ENCODE measurements at places on chromosomes 2 and 18. TPM values are rescaled to one million over a fixed set of nuclear protein-coding genes. Genes with fewer than 3 reads are reported as not detected.

- no peaks in the 10 kb centered on the region for H3K36me3 ChIP-seq
- DNase-seq, result no peak
- H3K4me1 ChIP-seq, result no peaks in the 10 kb centered on the region
- H3K27me3 ChIP-seq, result no peaks in the 10 kb centered on the region
These were observed 102.6 kb upstream of the ITGA4 start for GRCh38 chr2:181354626-181355025.

DNA sequence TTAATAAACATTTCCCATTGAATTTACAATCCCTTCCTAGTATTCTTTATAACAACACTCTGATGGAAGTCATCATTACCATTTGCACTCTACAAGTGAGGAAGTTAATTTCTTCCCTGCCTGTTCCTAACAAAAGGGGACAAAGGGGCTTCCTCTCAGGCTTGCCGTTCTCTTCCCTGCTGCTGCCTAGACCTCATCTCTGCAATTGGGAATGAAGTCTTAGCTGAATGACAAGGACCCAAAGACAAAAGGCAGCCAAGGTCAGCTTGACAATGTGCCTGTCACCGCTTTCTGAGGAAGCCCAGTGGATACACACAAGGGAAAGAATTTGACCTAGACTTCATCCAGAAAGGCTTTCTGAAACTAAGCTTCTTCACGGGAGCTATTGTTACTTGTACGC lies 416.4 kb downstream of the CMPK2 start:
- DNase-seq, result no peak
- no peaks in the 10 kb centered on the region for H3K27me3 ChIP-seq
- no peaks in the 10 kb centered on the region for H3K4me1 ChIP-seq
- no peaks in the 10 kb centered on the region for H3K36me3 ChIP-seq
- no peak overlapping the region for H3K4me3 ChIP-seq

DNA sequence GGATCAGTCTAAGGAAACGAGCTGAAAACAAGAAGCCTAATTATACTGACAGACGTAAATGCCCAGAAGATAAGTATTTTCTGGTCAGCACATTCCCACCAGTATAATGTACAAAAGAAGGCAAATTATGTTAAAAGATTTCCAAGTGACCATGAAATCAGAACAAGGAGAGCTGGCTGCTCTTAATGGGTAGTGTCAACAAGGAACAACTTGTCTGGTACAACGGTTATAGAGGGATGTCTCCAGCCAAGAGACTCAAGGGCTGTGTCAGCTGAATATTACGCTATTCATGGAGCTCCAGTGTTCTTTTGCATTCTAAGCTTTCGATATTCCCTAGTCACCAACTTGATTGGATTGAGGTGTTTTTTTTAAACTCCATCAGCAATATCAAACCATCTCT lies 8.6 kb upstream of the L3MBTL4 start:
- no peak overlapping the region for H3K27ac ChIP-seq
- no peak for DNase-seq
- no peaks in the 10 kb centered on the region for H3K36me3 ChIP-seq
- no peaks in the 10 kb centered on the region for H3K4me1 ChIP-seq
- H3K4me3 ChIP-seq, result no peak overlapping the region
- no peaks in the 10 kb centered on the region for H3K27me3 ChIP-seq

DNA sequence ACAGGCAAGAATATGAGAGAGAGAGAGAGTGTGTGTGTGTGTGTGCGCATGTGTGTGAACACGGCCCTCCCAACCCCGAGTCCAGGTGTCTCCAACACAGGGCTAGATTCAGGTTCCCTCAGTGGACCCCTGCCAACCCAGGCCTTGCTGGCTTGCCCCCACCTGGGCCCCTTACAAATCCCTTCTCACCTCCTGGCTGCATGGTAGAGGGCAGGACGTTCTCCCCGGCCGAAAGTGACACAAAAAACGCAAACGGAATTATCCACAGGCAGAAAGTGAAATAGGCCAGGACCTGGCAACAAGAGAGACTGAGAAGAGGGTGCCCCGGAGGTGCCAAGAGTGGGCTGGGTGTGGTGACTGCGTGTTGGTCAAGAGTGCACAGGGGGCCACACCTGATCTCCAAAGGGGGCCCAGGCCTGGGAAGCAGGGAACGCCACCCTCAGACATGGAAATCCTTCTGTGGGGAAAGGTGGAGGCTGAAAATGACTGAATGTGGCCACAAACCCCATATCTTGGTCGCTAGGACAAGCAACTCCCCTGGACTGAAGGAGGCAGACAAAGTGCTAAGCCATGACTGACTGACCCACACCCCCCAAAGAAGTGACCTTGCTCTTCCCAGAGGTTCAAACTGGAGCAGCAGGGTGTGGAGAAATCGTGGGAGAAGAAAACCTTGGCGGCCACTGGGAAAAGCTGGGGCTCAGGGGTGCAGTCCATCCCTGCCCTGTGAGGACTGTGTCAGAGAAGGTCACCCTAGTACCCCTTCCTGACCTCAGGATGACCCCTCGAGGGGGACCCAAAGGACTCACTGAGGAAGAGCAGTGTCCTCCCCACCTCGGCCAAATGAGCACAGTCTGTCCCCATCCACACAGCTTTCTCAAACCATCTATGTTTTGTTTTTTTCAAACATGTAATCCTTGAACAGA lies 5.7 kb downstream of the TEX261 start:
- peak; percentile 36 for DNase-seq
- H3K4me1 ChIP-seq, result peaks cover 14% of the 10 kb centered on the region
- no peaks in the 10 kb centered on the region for H3K27me3 ChIP-seq
- H3K27ac ChIP-seq, result no peak overlapping the region
- peaks cover 63% of the 10 kb centered on the region for H3K36me3 ChIP-seq

- peak overlapping the region; percentile 11 for H3K27ac ChIP-seq
- peaks cover 100% of the 10 kb centered on the region for H3K4me1 ChIP-seq
- no peak for DNase-seq
- H3K4me3 ChIP-seq, result no peak overlapping the region
These were observed 11.4 kb downstream of the EPAS1 start for GRCh38 chr2:46308629-46309028.

Gene SAG
- not detected for total RNA-seq

Gene GAL3ST2
- not detected for total RNA-seq

Gene CNTNAP5
- total RNA-seq, result not detected
